ENCODE measurements at places on chromosomes 7 and 10. TPM values are rescaled to one million over a fixed set of nuclear protein-coding genes. Genes with fewer than 3 reads are reported as not detected.

DNA sequence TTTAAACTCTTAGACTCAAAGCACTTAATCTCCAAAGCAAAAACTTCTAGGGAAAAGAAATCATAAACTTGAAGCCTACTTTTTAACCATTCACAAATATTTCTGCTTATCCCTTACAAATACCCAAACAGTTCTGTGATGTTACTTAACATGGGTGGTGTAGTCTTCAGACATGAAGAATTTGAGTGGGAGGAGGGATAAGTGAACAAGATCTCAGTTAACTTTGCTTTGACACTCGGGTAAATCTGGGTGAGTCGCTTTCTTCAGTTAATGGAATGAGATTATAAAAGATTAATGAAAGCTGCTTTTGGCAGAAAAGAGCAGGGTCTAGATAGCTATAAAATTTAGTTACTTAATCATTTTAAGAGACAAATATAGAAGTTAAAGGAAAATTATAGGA lies 47.5 kb downstream of the RNF133 start:
- H3K36me3 ChIP-seq, result no peaks in the 10 kb centered on the region
- no peaks in the 10 kb centered on the region for H3K4me1 ChIP-seq
- H3K27ac ChIP-seq, result no peak overlapping the region
- no peaks in the 10 kb centered on the region for H3K27me3 ChIP-seq
- no peak for DNase-seq

DNA sequence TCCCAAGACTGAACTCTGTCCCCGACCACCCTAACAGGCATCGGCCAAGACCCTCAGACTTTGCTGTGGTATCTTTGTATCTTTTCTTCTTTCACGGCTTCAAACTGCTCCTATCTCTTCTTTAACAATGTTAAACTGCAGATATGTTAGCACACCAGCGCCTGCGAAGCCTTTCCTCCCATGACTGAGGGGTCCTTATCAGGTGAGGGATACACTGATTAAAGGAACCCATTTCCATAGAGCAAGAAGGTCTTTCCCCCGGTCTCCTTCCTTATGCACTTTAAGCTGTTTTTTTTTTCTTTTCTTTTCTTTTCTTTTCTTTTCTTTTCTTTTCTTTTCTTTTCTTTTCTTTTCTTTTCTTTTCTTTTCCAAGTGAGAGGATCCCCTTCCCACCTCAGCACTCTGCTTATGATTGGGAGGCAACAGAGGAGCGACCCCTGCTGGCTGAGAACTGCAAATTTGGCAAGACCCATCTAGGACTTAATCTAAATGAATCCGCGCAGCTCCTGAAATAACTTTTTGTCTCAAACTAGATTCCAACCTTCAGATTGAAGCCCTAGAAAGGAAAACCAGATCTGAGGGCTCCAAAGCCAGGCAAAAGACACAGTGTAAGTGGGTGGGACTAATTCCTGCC lies 109.9 kb downstream of the ITGB8 start:
- no peaks in the 10 kb centered on the region for H3K4me1 ChIP-seq
- no peak overlapping the region for H3K4me3 ChIP-seq
- H3K27me3 ChIP-seq, result no peaks in the 10 kb centered on the region
- no peak overlapping the region for H3K27ac ChIP-seq
- H3K36me3 ChIP-seq, result no peaks in the 10 kb centered on the region
- peak; percentile 51 for DNase-seq

- H3K27ac ChIP-seq, result no peak overlapping the region
- peaks cover 4% of the 10 kb centered on the region for H3K27me3 ChIP-seq
- H3K4me1 ChIP-seq, result no peaks in the 10 kb centered on the region
- no peaks in the 10 kb centered on the region for H3K36me3 ChIP-seq
- no peak overlapping the region for H3K4me3 ChIP-seq
These were observed 61.2 kb upstream of the FAM20C start for GRCh38 chr7:130875-131780.

HMX3 gene
- not detected for total RNA-seq

- peak overlapping the region; percentile 47 for H3K27ac ChIP-seq
- H3K27me3 ChIP-seq, result no peaks in the 10 kb centered on the region
- peak; percentile 30 for DNase-seq
- no peak overlapping the region for H3K4me3 ChIP-seq
- H3K4me1 ChIP-seq, result peaks cover 19% of the 10 kb centered on the region
These were observed 185.5 kb downstream of the CAMK1D start for GRCh38 chr10:12534824-12535223.

DNA sequence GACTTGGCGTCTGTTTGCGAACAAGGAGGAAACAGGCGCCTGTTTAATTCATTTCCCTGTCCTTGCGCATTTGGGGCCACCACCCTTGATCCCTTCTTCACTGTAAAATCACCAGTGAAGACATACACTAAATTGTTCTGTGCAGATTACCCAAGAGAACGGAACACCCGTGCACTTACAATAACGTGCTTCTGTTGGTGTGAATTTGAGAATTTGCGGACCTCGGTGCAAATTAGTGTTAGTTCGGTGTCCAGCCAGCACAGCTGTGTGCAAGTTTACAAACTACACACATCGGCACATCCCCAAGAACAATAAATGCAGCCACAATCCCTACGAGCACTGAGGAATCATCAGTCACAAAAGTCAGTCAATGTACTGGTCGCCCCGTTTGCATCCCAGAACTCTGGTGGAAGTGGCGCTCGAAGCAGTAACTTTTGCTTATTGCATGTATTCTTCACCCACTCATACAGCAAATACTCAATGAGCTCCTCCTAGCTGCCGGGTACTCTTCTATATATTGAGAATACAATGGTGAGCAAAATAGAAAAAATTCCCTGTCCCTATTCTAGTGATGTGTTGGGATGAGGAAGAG lies 786 bp upstream of the CNOT4 start:
- H3K27me3 ChIP-seq, result no peaks in the 10 kb centered on the region
- peaks cover 4% of the 10 kb centered on the region for H3K36me3 ChIP-seq
- no peak overlapping the region for H3K27ac ChIP-seq
- no peak overlapping the region for H3K4me3 ChIP-seq

GRCh38 chr7:6269527-6269926 lies 2.9 kb downstream of the CYTH3 start:
- H3K27ac ChIP-seq, result no peak overlapping the region
- H3K4me1 ChIP-seq, result peaks cover 17% of the 10 kb centered on the region
- no peak overlapping the region for H3K4me3 ChIP-seq
- no peak for DNase-seq
- H3K27me3 ChIP-seq, result peaks cover 21% of the 10 kb centered on the region

Measured in activated CD4-positive, alpha-beta T cell treated with anti-CD3 and anti-CD28 coated beads for 36 hours (primary cell).